Naive thymus-derived CD8-positive, alpha-beta T cell (primary cell): ENCODE measurements at places on chromosomes 12 and 14. TPM values are rescaled to one million over a fixed set of nuclear protein-coding genes. Genes with fewer than 3 reads are reported as not detected.

GRCh38 chr14:59317798-59318505 lies 129.5 kb downstream of the DAAM1 start:
- no peaks in the 10 kb centered on the region for H3K4me1 ChIP-seq
- no peak overlapping the region for H3K4me3 ChIP-seq
- no peaks in the 10 kb centered on the region for H3K36me3 ChIP-seq
- no peaks in the 10 kb centered on the region for H3K27me3 ChIP-seq

DNA sequence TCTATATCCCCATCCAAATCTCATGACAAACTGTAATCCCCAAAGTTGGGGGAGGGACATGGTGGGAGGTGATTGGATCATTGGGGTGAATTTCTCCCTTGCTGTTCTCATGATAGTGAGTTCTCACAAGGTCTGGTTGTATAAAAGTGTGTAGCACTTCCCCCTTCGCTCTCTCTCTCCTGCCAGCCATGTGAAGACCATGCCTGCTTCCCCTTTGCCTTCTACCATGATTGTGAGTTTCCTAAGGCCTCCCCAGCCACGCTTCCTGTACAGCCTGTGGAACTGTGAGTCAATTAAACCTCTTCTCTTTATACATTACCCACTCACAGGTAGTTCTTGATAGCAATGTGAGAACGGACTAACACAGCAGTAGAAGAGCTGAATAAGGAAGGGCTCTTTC lies 62.6 kb upstream of the VASH1 start:
- no peaks in the 10 kb centered on the region for H3K4me1 ChIP-seq
- H3K27ac ChIP-seq: no peak overlapping the region
- H3K27me3 ChIP-seq: no peaks in the 10 kb centered on the region
- H3K36me3 ChIP-seq: no peaks in the 10 kb centered on the region
- DNase-seq: no peak

GRCh38 chr14:61125041-61125866 lies 144.2 kb downstream of the SLC38A6 start:
- no peak overlapping the region for H3K4me3 ChIP-seq
- peaks cover 3% of the 10 kb centered on the region for H3K36me3 ChIP-seq
- H3K27me3 ChIP-seq: peaks cover 21% of the 10 kb centered on the region
- no peak for DNase-seq
- H3K27ac ChIP-seq: no peak overlapping the region
- H3K4me1 ChIP-seq: peaks cover 4% of the 10 kb centered on the region

TEX22 gene
- 8.2 TPM for total RNA-seq

NRXN3 gene
- total RNA-seq: not detected

GRCh38 chr12:27924350-27925135 lies 48.0 kb downstream of the PTHLH start:
- H3K36me3 ChIP-seq: no peaks in the 10 kb centered on the region
- no peaks in the 10 kb centered on the region for H3K4me1 ChIP-seq
- H3K27me3 ChIP-seq: peaks cover 34% of the 10 kb centered on the region
- H3K27ac ChIP-seq: no peak overlapping the region

C1S gene
- 3.3 TPM for total RNA-seq
